ENCODE measurements at places on chromosomes 3 and 15. TPM values are rescaled to one million over a fixed set of nuclear protein-coding genes. Genes with fewer than 3 reads are reported as not detected.

Gene SCG3
- 16.2 TPM for polyA plus RNA-seq

Gene NEO1
- polyA plus RNA-seq: 13.5 TPM

Gene TMPRSS7
- not detected for polyA plus RNA-seq

Gene HHATL
- polyA plus RNA-seq: 17.8 TPM

Gene FRMD5
- 0.23 TPM for polyA plus RNA-seq
